Activated effector memory CD4-positive, alpha-beta T cell treated with Interleukin-2 at 50 U/mL for 16 hours (primary cell): ENCODE measurements at places on chromosomes 4 and X.

GRCh38 chr4:147481577-147482109, 746 bp downstream of the EDNRA start:
- no peak for DNase-seq

DNA sequence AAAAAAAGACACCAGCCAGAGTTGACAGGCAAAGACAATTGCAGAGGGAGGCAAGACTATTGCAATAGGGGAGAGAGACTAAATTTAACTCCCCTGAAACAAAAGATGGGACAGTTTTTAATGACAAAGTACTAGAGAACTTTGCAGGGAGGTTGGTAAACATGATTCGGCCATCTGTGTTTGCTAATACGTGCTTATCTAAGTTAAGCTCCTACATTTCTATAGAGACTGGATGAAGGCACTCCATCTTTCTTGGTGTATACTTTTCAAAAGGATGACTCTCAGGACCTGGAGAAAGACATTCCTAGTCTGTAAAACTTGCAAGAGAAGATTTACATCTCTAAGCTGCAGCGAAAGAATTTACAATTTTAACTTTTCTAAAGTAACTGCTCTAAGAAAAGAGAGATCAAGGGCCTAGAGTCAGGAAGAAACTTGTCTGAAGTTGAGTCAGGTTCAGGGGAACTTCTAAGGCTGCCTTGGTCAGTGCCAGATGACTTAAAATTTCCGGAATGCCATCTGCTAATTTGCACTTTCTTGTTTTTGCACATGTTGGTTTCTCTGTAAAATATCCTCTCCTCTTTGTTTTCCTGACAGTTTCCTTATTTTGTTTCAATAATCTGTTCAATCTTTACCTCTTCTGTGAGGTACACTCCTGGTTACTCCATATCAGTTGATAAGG, 10.6 kb downstream of the ADAM29 start:
- no peak for DNase-seq

GRCh38 chr4:119735165-119735651, 106.6 kb upstream of the PDE5A start:
- DNase-seq: no peak

GRCh38 chrX:14718403-14718802, 154.5 kb downstream of the FANCB start:
- DNase-seq: no peak

DNA sequence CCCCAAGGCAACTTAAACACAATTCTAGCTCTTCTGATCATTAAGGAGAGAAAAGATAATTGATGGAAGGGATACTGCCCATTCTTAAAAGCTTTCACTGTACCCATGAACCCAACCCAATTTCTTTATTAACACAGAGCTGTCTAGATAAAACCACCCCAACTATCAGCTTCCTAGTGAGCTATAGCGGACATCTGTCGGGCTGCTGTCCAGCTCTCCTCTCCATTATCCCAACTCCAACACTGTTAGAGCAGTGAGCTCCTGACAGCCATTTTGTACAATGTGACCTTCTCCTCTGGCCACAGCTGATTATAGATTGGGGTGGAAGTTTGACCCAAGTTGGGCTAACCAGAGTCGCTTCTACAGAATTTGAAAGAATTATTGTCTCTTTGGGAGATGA, 66.1 kb downstream of the HADH start:
- DNase-seq: no peak

DNA sequence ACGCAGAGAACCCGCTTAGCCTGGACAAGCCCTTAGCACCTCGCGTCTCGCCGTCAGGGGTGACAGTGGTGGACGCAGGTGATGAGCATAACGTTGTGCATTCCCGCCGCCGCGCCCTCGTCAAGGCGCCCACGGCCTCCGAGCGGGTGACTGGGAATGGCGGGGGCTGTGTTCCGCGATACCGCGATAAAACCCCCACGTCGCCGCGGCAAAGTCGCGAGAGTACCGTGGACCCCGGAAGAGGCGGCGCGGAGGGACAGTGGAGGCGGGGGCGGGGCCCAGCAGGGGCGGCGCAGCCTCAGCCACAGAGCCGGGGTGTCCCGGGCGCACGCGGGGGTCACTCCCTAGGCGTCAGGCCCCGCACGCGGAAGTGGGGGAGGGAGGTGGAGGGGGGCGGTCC, 53.8 kb downstream of the ZFYVE28 start:
- DNase-seq: peak; percentile 38

DNA sequence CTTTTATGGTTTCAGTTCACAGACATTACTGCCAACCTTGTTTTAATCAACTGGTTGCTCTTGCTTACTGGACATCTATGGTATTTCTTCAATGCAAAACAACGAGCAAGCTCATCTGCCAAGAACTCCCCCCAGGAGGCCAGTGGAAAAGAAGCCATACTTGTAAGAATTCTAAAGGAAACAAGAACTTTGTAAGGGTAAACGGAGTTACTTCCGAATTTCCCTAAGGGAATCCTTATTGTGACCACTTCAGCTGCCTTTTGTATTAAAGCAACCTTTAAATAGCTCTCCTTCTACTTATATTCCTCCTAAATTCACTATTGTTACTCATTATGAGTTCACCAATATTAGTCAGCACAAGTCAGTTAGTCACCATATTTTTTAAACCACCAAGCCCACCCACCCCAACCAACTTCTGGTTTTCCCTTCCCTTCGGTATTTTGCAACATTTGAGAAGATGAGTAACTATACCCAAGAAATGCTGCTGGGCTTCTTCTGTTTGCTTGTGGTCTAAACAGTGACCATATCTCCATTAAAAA, 602.8 kb upstream of the DIPK2B start:
- DNase-seq: no peak

- DNase-seq: no peak
Measured at GRCh38 chr4:184688447-184688846, 38.9 kb downstream of the PRIMPOL start.

DNA sequence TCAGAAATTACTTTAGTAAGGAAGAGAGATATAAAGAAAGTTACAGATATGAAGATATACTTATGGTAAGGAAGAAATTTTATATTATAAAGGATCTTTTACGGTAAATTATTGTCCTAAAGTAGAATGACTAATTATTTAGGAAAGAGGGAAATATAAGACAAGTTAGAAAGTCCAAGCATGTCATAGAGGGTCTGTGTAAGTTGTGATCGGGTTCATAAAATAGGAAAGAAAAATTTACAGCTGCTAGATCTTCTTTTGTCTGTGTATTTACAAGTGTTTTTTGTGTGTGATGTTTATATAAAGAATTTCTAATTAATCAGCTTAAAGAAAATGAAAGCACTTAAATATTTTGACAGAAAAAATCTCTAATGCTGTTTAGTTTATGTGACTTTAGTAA, 1054.9 kb upstream of the DIAPH2 start:
- no peak for DNase-seq

DNA sequence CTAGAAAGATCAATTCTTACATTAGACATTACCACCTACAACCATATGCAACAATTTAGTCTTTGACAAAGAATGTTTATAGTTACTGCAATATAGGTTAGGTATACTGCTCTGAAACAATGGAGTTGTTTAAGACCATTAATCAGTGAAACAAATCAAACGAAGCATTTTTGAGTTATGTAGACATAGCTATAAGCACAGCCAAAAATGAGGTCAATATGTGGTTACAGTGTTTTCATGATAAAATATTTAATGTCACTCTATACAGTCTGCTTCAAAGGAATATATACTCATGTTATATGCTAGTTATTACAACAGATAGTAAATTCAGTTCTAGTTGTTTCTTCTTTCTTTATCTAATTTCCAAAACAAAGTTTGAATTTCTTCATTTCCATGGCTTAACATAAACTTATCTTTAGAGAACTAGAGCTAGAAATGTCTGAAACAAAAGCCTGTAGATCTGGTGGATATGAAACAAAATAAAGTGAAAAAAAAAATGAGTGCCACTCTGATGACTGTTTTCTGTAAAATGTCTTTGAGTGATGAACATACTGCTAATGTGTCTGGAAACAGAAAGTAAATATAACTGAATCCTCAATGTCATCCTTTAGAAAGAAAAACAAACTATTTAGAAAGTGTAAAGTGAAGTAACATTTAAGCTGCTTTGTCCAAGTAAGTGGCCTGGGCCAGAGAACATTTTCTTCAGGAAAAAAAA, 809.0 kb downstream of the FAT4 start:
- DNase-seq: no peak

- DNase-seq: no peak
Measured at GRCh38 chr4:34850968-34851367, 1393.3 kb downstream of the ARAP2 start.

GRCh38 chr4:130124066-130124465, 1028.1 kb downstream of the C4orf33 start:
- DNase-seq: no peak

- DNase-seq: no peak
Measured at GRCh38 chr4:39452153-39452859, 6.4 kb downstream of the RPL9 start.

DNA sequence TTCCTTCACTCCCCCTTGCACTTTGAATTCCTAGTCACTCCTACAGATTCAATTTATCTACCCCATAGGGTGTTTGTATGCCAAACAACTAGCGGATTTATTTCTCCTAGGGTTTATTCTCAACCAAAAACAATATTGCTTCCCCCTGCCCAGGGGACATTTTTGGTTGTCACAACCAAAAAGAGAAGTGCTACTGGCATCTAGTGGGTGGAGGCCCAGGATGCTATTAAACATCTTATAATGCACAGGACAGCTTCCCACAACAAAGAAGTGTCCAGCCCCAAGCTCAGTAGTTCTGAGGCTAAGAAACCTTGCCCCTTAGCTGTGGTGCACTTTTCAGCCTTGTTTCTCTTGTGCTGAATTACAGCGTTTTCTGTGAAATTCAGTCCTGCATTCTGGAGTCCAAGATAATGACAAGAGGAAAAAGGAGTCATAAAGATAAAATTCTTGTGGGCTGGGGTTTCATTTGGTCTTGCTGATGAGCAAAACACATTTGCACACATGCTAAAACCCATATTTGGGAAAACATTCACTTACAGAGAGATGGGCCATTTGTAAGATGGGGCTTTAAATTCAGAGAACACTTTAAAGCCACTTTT, 11.2 kb upstream of the SYTL4 start:
- DNase-seq: no peak

DNA sequence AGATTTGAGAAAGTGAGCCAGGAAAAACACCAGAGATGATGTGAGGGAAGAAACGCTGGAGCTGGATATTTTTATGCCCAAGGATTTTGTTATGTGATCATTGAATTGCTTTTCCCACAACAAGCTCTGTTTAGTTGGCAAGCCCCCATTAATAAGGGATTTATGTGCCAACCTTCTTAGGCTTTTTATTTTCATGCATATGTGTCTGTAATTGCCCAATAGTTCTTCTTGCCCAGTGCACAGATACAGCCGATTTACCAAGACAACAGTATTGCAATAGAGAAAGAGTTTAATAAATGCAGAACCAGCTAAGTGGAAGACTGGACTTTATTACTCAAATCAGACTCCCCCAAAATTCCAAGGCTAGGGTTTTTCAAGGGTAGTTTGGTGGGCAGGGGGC, 57.7 kb downstream of the TRIM2 start:
- DNase-seq: no peak

DNA sequence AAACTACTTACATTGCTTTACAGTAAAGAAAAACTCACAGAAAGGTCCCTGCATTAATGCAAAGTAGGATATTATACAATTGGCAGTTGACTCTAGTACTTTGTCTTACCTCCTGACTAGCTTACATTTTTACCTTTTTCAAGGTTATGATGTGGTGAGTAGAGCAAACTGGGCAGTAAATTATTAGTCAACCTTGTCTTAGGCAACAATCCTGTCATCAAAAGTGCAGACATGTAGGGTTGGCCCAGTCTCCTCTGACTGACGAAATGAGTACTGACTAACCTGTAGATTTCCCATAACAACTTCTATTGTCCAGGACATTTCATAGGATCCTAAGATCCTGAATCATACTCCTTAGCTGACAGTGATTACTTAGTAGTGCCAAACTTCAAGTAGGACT, 142.0 kb upstream of the NUDT6 start:
- no peak for DNase-seq

- DNase-seq: no peak
Measured at GRCh38 chr4:128633067-128633466, 176.4 kb upstream of the JADE1 start.

DNA sequence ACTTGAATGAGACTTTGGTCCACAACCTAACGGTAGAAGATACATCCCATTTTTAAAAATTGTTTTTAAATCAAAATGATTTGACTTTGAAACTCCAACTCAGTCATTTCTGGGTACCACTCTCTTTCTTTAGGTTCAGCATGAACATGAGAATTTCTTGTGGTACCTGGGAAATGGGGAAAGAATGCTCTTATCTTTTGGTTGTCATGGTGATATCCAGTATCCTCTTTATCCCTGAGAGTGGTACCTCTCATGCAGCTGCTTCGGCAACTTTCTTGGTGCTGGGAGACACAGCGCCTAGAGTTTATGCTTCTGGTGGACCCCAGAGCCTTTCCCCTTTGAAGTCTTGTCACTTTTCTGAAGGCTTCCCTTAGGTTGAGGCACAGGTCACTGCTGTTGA, 465.1 kb upstream of the FAT1 start:
- DNase-seq: no peak

DNA sequence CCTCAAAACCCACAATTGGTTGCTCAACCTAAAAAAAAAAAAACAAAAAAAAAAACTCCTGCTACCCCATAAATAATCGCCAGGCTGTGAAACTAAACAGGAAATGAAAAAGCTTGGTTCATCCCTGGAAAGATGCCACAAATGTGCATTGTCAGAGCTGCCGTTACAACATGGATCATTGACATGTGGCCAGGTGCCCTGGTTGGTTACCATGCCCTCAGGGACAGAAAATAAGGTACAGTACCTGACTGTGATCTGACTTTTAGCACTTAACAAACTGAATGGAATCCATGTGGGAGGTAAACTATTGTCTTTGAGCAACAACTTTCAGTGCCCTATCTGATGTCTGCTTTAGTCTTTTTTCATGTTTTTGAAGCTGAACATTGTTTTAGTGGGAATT, 118.0 kb upstream of the RPL34 start:
- no peak for DNase-seq

- peak; percentile 17 for DNase-seq
Measured at GRCh38 chr4:5708449-5709206, at the start of gene EVC2. TSS of gene EVC2 (minus strand) at chr4:5708559. CDS start at chr4:5708513, 46 bp downstream.

DNA sequence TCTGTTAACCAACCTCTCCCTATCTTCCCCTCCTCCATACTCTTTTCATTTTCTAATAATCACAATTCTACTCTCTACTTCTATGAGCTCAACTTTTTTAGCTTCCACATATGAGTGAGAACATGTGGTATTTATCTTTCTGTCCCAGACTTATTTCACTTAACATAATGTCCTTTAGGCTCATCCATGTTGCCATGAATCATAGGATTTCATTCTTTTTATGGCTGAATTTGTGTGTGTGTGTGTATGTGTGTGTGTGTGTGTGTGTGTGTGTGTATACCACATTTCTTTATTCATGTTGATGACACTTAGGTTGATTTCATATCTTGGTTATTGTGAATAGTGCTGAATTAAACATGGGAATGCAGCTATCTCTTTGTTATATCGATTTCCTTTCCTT, 37.4 kb downstream of the RUFY3 start:
- no peak for DNase-seq

DNA sequence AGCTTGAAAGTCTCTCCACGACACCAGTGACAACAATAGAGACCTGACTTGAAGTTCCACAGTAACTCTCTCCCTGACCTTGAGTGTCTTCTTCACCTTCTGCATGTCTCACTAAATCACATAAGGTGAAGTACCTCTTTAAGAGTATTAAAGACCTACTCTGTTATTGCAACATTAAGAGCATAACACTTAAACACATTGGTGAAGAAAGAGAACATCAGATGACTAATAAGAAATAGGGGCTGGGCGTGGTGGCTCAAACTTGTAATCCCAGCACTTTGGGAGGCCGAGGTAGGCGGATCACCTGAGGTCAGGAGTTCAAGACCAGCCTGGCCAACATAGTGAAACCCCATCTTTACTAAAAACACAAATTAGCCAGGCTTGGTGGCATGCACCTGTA, 33.9 kb upstream of the MAPK10 start:
- no peak for DNase-seq

- DNase-seq: no peak
Measured at GRCh38 chr4:118783887-118784286, 52.0 kb downstream of the SEC24D start.
